ENCODE measurements at places on chromosomes 16 and 17.

- no peak for DNase-seq
Measured at GRCh38 chr17:32558997-32559650, 72.3 kb downstream of the CDK5R1 start.

GRCh38 chr17:42027590-42027889 lies 7.7 kb downstream of the NKIRAS2 start:
- no peak for DNase-seq

- no peak for DNase-seq
Measured at GRCh38 chr17:13647543-13648021, 45.9 kb upstream of the HS3ST3A1 start.

- DNase-seq: no peak
Measured at GRCh38 chr17:12731839-12732238, 57.5 kb upstream of the ARHGAP44 start.

DNA sequence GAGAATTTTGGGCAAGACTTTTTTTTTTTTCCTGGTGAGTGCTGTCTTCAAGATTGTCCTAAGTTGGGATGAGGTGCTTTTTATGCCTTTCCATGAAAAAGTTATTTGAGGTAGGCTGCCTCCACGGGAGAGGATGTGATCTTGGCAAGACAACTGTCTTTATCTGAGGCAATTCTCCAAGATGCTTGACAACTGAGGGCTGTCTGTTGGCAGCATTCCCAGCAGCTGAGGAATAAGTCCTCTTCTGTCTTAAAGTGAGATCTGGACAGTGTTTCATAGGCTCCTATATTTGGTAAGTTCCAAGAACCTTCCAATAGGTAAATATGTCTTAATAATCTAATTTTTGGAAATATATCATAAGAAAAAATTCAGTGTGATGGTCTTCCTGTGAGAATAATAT lies 662.0 kb downstream of the CDH11 start:
- DNase-seq: no peak

- no peak for DNase-seq
Measured at GRCh38 chr17:71703701-71704100, 417.1 kb upstream of the SOX9 start.

- DNase-seq: peak; percentile 89
Measured at GRCh38 chr16:30628628-30629540, 18.7 kb upstream of the ZNF689 start.

DNA sequence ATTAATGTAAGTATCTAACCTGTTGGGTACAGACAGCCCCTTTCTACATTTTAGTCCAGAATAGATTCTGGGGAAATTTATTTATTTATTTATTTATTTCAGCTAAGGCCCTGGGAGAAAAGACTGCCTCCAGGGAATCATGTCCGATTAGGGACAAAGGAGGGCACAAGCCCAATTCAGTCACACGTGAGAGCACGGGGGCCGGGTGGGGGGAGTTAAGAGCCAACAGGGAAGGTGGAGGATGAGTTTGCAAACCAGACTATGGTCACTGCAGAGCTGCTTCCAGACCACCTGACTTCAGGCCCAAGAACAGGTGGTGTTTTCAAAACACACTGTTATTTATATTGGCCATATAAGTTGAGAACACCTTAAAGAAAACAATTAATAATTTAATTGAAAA lies 1.6 kb upstream of the ZFHX3 start:
- no peak for DNase-seq
